HuH-7 (cell line): ENCODE measurements at places on chromosomes 12 and 14.

DNA sequence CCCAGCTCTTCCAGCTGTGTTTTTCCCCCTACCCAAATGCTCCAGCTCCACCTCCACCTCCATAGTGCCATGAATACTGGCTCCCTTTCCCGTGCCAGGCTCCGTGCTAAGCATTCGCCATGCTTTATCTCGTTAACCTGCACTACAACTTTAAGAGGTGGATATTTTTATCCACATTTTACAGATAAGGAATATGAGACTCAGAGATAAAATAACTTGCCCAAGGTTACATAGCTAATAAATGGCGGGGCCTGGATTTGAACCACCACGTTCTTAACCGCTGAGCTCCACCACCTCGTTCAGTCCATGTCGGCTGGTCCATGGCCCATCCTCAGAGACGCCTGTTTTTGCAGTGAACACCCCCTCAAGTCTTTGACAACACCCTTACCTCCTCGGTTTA is 115.0 kb downstream of the ZFP36L1 start:
- no peak for DNase-seq

- DNase-seq = no peak
Measured at GRCh38 chr12:109018296-109018695, 2.6 kb downstream of the SVOP start.

DNA sequence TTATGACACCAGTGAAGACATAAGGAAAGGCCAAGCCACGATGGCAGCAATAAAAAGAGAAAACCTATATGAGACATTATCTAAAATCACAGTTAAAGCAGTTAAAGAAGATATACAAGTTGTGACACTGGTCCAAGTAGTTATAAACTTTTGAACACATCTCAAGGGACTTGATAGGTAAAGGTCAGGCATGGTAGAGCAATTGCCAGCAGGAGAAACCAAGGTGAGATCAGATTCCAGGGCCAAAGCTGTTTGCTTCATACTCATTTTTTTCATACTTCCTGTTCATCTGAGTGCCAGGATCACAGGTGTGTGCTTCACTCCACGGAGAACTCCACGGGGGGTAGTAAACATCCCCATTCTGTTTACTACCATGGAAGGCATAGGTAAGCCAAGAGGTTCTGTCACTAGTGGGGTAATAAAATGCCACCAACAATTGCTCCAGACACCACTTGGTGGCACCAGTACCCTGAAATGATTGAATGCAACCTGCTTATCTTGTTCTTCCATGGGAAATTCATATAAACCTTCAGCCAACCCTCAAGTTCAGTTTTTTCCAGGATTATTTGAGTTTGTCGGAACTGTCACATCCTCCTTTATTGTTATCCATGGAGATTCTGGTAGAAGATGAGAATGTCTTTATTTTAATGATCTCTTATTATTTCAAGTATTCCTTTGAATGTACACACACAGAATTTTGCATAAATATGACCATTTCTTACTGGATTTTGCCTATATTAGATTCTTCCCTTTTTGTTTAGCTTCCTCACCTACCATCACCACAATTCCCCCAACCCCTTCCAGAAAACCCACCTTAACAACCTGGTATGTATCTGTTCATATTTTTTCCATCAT is 59.2 kb upstream of the TSPAN8 start:
- DNase-seq = peak; percentile 6

- no peak for DNase-seq
Measured at GRCh38 chr14:36281309-36281708, 39.1 kb downstream of the MBIP start.

GRCh38 chr14:77641534-77642341 is 25.3 kb upstream of the SPTLC2 start:
- DNase-seq = no peak

DNA sequence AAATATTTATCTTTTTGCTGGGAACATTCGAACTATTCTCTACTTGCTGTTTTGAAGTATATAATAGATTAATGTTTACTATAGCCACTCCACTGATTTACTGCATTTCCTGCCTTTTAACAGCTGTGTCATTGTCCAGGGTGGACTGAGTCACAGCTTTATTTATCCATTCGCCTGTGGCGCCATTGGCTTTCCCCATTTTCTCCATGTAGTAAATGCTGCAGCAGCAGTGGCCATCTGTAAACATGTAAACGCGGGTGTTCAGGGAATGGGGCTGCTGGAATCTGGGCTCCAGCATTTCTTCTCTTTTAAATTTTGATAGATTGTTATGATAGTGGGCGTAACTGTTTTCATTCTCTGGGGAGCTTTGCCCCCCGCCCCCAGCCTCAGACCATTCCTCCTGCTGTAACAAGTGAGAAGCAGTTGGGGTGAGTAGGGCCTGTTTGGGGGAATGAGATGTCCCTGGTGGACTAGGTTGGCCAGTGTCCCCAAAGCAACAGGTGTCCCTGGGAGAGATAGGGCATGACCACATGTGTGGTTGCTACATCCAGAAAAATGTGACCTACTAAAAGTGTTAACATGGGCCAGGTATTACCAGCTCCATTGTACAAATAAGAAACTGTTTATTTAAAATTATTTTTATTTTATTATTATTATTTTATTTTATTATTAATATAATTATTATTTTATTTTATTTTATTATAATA is 32.9 kb downstream of the RIN3 start:
- no peak for DNase-seq

- no peak for DNase-seq
Measured at GRCh38 chr12:25245491-25245890, 5.2 kb downstream of the KRAS start.

DNA sequence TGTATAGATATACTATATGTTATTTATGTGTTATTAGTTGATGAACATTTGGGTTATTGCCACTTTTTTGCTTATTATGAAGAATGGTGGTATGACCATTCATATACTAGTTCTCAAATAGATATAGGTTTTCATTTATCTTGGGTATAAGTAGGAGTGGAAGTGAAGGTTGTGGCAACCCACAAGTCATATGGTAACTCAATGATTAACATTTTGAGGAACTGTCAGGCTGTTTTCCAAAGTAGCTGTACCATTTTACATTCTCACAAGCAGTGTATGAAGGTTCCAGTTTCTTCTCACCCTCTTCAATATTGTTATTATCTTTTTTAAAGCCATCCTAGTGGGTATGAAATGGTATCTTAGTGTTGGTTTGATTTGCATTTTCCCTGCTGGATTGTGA is 19.0 kb upstream of the MSRB3 start:
- no peak for DNase-seq

DNA sequence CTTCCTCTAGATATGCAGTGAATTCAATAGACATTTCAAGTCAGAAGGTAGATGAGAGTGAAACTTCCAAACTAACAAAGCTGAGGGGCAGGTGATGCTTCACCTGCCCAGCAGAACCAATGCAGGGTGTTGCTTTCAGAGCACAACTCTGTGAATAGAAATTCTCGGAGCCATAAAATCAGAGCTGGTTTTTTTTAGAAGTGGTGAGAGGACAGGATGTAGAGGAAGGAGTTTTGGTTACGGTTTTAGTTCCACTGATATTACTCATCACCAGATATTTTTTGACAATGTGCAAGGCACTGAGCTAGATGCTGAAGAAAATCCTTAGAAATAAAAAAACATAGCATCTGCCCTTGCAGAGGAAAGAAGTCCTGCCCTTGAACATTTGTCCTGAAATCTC is 62.2 kb downstream of the BMP4 start:
- DNase-seq = no peak

DNA sequence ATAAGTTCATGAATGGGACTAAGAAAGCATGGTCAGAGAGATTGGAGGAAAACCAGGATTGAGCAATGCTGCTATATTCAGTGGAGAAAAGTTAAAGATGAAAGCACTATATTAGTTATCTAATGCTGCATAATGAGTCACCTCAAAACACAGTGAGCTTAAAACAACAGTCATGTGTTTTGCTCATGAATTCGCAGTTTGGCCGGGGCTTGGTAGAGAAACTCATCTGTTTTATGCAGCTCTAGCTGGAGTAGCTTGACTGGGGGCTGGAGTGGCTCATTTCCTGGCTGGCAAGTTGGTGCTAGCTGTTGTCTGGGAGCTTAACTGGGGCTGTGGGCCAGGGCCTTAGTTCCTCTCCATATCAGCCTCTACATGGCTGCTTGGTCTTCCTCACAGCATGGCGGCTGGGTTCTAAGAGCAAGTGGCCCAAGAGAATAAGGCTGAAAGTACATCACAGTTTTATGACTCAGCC is 90.1 kb downstream of the ADCK1 start:
- no peak for DNase-seq

GRCh38 chr14:100155049-100155621 is 4.3 kb downstream of the DEGS2 start:
- DNase-seq = peak; percentile 70

GRCh38 chr12:13046964-13047363 is 2.8 kb downstream of the FAM234B start:
- DNase-seq = no peak

DNA sequence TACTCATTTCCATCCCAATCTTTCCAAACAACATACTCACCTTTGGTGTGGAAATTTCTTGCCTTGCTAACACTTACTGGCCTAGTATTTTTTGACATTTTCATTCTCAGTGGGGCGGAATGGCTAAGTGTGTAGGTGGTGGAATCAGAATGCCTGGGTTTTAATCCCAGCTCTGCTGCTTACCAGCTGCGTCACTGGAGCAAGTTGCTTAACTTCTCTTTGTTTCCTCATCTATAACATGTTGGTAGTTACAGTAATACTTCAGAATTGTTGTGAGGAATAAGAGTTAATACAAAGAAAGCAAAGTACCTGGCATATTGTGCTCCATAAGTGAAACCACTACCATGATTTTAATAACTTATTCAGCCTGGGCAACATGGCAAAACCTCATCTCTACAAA is 3.0 kb upstream of the FAM177A1 start:
- no peak for DNase-seq

DNA sequence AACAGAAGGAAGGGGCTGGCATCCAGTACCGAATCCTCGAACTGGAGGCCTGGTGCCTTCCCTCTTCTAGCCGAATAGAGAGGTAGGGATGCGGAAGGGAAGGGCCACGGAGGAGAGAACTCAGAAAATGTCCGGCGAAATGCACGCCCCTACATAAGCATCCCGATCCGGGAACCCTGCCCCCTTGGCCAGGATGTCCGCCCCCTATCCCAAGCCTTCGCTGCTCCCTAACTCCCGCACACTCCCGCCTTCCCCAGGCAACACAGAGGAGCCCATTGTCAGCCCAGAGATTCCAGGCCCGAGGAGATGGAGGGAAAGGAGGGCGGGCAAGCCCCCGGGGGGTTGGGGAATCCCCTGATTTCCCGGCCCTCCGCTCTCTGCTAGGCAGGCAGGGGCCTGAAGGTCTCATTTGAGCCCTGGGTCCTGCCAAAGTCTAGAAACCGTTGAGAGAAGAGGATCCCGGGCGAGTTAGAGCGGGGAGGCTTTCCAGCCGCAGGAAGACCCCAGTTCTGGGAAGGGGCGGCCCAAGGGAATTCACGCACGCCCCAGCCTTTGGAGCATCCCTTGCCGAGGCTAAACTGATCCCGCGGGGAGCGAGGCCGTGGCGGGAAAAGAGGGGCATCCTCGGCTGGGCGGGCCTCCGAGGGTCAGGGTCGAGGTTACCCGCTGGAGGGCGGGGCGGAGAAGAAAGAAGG is 569 bp upstream of the ARHGEF40 start:
- peak; percentile 56 for DNase-seq
